Cardiac muscle cell (in vitro differentiated cells and primary cell): ENCODE measurements at places on chromosomes 16 and 17.

DNA sequence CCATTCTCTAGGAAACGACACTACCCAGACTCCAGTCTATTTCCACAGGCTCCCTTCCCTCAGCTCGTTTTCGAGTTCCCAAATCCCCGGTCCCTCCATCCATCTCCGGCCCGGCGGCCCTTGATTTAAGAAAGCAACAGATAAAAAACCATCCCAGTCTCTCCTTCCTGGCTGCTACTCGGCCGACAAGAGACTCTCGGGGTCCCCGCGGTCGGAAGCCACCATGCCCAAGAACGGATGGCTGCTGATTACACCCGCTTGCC, 182 bp downstream of the RPL26 start:
- DNase-seq, result no peak

DNA sequence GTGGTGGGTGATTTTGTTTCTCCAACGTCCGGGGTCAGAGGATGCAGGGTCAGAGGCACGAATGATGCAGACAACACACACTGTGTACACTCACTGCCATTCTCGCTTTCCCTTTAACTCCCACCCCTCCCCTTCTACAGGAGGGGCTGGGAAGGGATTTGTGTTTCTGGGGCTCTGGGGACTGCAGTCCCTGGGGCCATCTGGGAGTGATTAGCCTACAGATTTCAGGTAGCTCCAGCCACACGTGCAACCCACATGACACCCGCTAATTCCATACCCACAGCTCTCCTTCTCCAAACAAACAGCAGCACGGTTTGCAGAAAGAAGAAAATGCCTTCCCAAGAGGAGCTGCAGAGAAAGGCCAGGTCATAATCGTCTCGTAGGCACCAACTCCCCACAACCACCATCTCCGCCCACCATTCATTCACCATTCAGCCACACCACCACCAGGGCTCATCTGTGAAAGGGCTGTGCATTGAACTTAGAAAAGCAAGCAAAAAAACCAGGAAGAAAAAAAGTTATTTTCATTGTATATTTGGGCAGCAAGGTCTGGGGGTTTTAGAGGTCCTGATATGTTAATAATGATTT, 9.4 kb upstream of the SOX9 start:
- DNase-seq, result no peak

DNA sequence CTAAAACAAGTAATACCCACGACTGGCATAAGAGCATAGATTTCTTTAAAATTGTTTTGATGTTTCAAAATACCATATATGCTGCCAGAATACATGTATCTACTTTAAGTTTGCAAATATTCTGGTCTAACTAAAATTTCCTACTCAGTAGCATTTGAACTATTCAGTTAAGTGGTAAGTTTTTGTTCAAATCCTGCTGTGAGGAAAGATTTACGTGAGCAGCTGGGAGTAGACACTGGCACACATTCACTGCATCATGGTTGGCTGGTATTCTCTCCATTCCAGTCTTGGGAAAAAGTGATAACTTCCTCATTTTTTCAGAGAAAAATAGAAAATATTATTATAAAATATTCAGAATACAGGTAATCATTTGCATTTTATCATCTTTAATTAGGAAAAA, 133.6 kb downstream of the SKAP1 start:
- no peak for DNase-seq

GRCh38 chr16:31423241-31423640, 4.9 kb downstream of the COX6A2 start:
- DNase-seq, result no peak

GRCh38 chr16:12354296-12354833, 377.8 kb downstream of the SNX29 start:
- no peak for DNase-seq

- no peak for DNase-seq
Measured at GRCh38 chr17:6587310-6587709, 31.0 kb upstream of the PITPNM3 start.

DNA sequence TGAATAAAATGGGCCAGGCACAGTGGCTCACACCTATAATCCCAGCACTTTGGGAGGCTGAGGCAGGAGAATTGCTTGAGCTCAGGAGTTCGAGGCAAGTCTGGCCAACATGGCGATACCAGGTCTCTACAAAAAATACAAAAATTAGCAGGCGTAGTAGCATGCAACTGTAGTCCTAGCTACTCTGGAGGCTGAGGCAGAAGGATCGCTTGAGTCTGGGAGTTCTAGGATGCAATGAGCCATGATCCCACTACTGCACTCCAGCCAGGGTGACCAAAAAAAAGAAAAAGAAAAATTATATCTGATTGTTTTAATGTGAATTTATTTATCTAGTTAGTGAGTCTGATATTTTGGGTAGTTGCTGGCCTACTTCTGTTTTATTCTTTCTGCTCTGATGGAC, 7.0 kb downstream of the IL34 start:
- no peak for DNase-seq

DNA sequence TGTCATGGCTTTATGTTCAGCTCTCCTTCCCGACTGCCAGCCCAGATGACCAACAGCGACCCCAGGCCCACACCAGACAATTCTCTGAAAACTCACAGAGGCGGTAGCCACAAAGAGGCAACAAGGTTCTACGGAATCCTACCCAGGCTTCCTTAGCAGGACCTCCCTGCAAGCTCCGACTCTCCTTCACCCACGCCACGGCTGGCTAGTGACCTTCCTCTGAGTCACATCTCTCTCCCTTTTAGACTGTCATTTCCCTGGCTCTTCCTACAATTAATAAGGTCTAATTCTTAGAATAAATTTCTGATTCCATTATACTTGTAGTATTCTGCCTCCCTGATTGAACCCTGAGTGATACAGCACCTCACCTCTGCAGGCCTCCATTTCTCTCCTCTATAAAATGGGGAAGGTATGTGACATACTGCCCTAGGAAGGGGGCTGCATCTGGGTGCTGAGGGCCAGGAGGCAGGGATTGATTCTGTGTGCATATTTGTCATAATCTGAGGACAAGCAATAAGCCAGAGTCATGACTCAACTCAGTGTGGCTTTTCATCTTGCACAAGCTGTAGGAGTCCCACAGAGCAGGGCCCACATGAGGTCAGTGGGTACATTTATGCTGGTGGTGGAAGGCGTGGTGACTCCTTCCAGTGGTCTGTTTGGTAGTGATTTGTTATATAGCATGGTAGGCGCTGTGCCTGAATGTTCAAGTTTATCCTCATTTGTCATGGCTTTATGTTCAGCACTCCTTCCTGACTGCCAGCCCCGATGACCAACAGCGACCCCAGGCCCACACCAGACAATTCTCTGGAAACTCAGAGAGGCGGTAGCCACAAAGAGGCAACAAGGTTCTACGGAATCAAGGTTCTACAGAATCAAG, 46.2 kb downstream of the SMPD3 start:
- peak; percentile 20 for DNase-seq

GRCh38 chr17:36994438-36994837, 45.7 kb downstream of the AATF start:
- no peak for DNase-seq

DNA sequence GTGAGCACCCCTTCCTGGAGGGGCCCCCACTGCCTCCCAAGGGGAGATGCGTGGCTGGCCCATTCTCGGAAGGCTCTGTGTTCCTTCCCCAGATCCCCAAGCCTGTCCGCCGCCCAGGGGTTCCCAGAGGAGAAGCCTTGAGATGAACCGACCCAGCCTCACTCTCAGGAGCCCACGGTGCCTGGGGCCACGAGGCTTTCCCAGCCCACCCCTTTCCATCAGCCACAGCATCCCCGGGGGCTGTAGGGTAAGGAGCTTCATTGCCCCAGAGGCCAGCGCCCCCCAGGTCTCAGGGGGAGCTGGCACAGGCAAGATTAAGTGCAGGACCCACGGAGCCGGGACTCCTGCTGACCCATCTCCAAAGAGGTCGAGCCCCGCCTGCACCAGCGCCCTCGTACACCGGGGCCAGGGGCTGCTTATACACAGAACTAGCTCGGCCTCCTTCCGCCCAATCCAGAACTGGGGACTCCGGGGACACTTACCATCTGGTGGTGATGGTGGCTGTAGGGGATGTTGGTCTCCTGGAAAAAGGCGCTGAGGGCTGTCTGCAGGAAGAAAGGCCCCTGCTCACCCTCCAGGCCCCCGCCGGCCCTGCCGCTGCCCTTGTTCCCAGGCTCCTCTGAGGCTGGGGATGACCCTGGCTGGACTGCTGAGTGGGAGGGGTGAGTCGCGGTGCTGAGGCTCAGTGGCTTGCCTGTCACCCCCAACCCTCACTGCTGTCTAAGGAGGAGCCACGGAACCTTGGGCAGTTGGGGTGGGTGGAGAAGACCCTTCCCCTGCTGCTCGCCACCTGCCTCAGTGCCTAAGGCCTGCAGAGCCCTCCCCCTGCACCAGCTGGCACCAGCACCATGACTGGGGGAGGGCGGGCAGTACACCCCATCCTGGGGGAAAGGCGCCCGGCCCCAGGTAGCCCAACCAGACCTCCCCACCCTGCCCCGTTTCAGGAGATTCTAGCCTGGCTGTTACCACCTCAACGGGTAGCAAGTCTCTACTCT, 4.4 kb downstream of the UBALD1 start:
- DNase-seq, result no peak

- DNase-seq, result no peak
Measured at GRCh38 chr17:81043725-81044427, 8.9 kb downstream of the BAIAP2 start.

GRCh38 chr16:67651847-67652246, 6.9 kb downstream of the CARMIL2 start:
- no peak for DNase-seq

- no peak for DNase-seq
Measured at GRCh38 chr16:6633456-6633855, 699.2 kb upstream of the RBFOX1 start.

DNA sequence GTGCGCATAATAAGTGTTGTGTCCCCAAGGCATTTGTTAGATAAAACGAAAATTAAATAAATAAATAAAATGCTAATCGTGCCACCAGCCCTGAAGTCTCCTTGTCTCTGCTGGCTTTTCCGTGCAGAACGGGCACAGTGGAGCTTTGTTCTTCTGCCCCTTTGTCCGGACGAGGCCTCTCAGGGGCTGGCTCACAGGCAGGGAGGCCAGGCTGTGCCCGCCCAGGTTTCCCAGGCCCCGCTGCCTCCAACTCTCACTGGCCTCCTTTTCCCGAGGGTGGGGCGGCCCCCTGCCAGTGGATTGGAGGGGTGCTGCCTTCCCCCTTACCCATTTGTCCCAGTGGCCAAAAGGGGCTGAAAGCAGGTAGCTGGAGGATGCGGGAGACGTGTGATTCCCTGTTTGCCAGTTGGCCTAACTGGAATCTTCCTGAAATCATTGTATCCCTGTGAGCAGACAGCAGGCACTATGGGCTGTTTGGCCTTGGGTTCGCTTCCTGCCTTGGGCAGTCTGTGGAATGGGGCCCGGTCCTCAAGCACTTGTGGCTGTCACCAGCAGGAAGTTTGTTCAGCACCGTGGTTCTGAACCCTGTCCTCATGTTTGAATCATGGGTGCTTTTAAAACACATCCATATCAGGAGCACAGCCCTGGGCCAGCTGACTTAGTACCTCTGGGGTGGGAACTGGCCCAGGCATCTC, 64.4 kb downstream of the KSR1 start:
- no peak for DNase-seq

DNA sequence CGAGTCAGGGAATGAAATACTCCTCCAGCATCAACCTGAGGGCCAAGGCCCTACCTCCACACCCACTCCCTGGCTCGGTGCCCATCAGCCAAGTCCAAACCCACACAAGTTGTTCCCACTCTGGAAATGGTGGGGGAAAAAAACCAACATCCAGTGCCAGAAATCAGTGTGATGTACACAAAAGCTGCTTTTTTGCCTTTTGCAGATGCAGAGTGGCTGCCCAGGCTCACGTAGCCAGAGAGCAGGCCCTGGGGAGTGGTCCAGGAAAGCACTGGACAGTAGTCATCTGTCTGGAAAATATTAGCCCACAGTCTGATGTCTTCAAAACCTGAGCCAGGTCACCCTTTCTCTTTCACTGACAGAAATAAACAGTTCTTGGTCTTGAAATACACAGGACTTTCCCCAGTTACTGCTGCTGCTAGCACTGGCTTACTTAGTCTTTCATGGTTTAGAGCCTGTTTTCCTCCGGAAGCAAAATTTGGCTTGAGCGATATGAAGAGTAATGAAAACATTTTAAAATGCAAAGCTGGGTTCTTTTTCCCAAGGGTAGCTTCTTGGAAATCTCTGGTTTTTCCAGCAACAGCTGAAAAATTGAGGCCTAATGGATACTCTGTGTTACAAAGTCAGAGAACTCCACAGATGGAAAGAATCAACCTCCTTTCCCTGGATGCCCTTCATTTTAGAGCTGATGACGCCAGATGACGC, 18.2 kb upstream of the NOS2 start:
- DNase-seq, result no peak

- DNase-seq, result no peak
Measured at GRCh38 chr17:17181666-17182597, 24.2 kb downstream of the PLD6 start.

- no peak for DNase-seq
Measured at GRCh38 chr17:37233036-37233435, 142.7 kb upstream of the C17orf78 start.

GRCh38 chr17:34720760-34721159, 141.4 kb downstream of the TMEM132E start:
- DNase-seq, result no peak

- DNase-seq, result no peak
Measured at GRCh38 chr16:59259074-59259949, 525.2 kb upstream of the GOT2 start.
